Left lung (tissue), 14 donors: ENCODE measurements at places on chromosomes 1 and 21. TPM values are rescaled to one million over a fixed set of nuclear protein-coding genes. Genes with fewer than 3 reads are reported as not detected.

DNA sequence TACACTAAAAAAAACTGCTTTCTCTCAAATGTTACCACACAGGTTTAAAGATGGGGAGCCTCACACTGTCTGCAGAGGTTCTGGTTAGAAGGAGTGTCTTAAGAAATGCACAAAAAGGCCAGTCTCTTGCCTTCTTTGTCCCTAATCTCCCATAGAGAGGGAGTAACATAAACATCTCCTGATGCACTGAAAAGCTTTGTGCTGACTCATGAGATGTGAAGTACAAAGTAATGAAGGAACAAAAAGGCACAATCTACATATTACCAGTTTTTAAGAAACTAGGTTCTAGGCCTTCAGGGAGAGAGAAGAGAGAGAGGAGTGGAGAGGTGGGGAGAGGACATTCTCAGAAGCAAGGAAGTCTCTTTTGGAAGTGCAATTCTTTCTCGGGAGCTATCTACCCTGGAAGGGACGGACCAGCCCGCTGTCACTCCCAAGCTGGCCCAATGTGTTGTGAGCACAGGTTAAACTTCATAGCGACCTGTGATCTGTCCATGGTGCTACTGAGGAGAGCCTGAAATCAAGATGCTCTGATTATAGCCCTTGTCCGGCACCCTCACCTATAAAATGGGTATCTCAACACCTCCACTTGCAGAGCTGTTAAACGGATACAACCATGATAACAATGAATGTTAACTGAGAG is 458.1 kb downstream of the DISC1 start:
- no peaks in the 10 kb centered on the region for H3K36me3 ChIP-seq
- no peaks in the 10 kb centered on the region for H3K27me3 ChIP-seq
- H3K4me3 ChIP-seq: no peak overlapping the region
- no peaks in the 10 kb centered on the region for H3K4me1 ChIP-seq
- H3K27ac ChIP-seq: no peak overlapping the region

DNA sequence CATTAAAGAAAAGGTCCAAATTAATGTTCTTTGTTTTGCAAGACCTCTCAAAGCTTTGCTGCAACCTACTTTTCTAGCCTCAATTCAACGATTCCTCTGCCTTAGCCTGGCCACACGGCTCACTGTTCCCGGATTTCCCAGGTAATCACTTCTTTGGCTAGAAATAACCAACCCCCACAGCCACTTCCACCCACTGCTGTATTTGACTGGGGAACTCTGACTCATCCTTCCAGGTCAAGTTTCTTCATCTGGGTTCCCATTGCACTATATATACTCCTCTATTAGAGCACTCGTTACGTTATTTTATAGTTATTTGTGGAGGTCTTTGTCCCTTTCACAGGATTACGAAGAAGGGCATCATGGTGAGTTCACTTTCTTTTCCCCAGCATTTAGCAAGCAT is 185.9 kb downstream of the CACNA1E start:
- no peak overlapping the region for H3K4me3 ChIP-seq
- no peaks in the 10 kb centered on the region for H3K4me1 ChIP-seq
- no peak for DNase-seq
- no peaks in the 10 kb centered on the region for H3K36me3 ChIP-seq
- H3K27me3 ChIP-seq: peaks cover 7% of the 10 kb centered on the region

- H3K27me3 ChIP-seq: peaks cover 66% of the 10 kb centered on the region
- H3K36me3 ChIP-seq: no peaks in the 10 kb centered on the region
- DNase-seq: no peak
Observed at GRCh38 chr1:236394879-236395229, 768 bp downstream of the EDARADD start.

- no peak overlapping the region for H3K27ac ChIP-seq
- DNase-seq: no peak
- no peak overlapping the region for H3K4me3 ChIP-seq
- no peaks in the 10 kb centered on the region for H3K27me3 ChIP-seq
Observed at GRCh38 chr21:31682620-31683019, 23.1 kb downstream of the SOD1 start.

Gene TTC22
- 3.8 TPM for polyA plus RNA-seq

Gene TMEM35B
- polyA plus RNA-seq: 28.1 TPM

Gene ACTL8
- not detected for polyA plus RNA-seq

Gene LRP8
- polyA plus RNA-seq: 9.3 TPM
